Fibroblast of the conjunctiva (primary cell): ENCODE measurements at places on chromosomes 7 and 10.

- DNase-seq: no peak
Measured at GRCh38 chr10:129627442-129627841, 160.4 kb downstream of the MGMT start.

GRCh38 chr7:40402661-40403060, 267.9 kb downstream of the SUGCT start:
- no peak for DNase-seq

DNA sequence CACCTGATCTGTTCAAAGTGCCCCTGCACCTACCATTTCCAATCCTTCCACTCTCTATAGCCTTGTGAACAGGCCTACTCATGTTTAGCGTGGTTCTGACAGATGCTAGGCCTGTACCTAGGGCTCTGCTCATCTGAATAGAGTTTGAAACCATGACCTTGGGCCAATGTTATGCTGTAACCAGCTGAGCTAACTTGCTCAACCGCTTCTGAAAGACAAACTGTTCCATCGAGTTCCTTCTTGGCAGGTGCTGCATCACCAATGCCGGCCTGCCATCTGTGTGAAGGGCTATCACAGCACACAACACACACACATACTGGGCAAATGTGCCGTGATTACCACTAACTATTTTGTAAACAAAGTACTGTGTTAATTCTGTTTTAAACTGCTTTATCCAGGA, 419.0 kb upstream of the GALNT17 start:
- no peak for DNase-seq

- DNase-seq: no peak
Measured at GRCh38 chr10:117476716-117477115, 65.8 kb upstream of the EMX2 start.

- DNase-seq: peak; percentile 24
Measured at GRCh38 chr7:76220185-76221057, 18.7 kb downstream of the SRRM3 start.

GRCh38 chr10:43314626-43315495, 48.0 kb upstream of the RASGEF1A start:
- DNase-seq: no peak

GRCh38 chr7:30266686-30267085, 17.7 kb upstream of the ZNRF2 start:
- no peak for DNase-seq

GRCh38 chr10:34290412-34291081, 524.5 kb downstream of the PARD3 start:
- DNase-seq: no peak

DNA sequence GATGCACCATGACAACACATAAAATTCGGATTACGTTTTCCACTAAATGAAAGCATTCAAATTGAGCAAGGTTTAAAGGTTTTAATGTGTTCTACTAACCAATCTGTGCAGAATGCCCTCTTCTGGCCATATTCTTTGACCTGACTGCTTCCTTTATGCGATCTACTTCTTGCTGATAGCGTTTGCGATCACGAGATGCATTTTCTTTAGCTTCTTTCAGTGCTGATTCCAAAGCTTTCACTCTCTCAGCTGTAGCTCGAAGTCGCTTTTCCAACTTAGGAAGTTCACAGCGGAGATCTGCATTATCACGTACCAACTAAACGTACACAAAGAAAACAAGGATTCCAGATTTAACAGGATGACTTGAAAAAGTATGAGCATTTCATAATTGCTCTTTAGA, 39.2 kb downstream of the KIF5B start:
- DNase-seq: no peak

DNA sequence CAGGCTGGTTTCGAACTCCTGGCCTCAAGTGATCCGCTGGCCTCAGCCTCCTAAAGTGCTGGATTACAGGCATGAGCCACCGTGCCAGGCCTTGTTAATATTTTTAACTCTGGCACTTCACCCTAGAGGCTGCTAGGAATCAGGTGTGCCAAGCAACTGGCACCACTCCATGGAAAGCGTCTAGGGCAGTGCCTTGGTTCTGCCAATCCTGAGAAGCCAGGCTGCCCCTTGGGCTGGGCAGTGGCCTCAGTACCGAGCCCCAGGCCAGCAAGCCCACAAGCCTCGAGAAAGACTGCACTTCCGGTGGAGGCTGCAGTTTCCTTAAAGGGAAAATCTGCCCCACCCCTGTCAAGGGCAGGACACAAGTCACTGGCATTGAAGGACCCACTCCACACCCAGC, 11.3 kb downstream of the ALKBH4 start:
- DNase-seq: no peak

DNA sequence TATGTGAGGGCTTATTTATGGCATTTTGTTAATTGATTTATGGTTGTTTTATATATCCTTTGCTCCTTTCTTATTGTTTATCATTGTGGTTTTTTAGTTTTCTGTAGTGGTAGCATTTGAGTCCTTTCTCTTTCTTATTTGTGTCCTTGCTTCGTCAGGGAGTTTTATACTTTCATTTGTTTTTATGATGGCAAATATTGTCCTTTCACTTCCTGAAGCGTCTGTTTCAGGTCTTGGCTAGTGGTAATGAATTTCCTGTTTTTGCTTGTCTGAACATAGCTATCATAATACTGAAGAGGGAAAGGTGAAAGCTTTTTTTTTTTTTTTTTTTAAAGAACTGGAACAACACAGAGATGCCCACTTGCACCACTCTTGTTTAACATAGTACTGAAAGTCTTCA, 228.2 kb downstream of the ATRNL1 start:
- DNase-seq: no peak

DNA sequence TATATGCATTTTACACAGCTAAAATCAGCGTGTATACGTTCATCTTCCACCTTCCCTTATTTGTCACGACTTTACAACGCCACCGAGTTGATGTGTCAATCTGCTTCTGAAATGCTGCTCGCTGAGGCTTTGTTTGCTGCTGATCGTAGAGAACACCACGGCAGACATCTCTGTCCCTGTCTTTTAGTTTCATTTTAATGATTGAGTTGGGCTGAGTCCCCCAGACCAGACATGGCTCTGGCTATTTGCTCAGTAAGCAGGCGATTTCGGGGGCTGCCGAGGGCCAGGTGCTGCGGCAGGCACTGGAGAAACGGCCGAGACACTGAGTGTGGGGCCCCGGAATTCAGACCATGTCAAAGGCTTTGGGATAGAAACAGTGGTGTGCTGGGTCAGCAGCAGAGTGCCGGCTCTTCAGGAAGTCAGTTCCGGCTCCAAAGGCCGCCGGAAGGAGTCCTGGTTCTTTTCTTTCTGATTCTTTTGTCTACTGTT, 5.0 kb downstream of the LRRC27 start:
- DNase-seq: no peak

GRCh38 chr7:105806592-105807447, 69.6 kb downstream of the ATXN7L1 start:
- DNase-seq: no peak

DNA sequence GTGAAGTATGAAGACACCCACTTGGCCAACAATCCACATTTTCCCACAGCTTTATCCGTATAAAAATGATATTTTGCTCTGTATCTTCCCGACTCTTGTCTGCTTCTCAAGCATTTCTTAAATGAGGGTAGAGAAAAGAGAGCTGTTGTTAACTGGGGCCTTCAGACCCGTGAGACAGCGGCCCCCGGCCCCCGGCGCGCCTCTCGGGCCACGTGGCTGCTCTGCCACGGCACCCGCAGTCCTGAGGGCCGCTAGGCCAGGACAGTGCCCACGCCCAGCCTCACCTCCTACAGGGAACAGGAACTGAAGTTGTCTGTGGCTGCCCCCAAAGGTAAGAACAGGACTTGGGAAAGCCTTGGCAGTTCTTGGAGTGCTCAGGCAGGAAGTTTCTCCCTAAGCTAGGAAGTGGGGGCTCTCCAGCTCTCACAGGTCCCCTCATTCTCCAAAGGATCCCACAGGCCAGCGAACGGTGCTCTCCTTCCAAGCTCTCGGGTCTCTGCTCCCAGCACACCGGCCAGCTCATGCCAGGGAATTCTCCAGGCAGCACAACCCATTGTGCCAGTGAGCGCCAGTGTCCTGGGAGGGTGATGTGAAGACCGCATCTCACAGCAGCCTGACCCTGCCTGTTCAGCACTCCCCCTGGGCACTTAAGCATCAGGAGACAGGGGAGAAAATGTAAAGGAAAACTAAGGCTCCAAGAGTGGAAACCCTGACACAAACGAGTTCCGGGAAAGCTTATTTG, 230.3 kb upstream of the PFKP start:
- DNase-seq: no peak

- no peak for DNase-seq
Measured at GRCh38 chr10:63716016-63716580, 194.9 kb downstream of the REEP3 start.

DNA sequence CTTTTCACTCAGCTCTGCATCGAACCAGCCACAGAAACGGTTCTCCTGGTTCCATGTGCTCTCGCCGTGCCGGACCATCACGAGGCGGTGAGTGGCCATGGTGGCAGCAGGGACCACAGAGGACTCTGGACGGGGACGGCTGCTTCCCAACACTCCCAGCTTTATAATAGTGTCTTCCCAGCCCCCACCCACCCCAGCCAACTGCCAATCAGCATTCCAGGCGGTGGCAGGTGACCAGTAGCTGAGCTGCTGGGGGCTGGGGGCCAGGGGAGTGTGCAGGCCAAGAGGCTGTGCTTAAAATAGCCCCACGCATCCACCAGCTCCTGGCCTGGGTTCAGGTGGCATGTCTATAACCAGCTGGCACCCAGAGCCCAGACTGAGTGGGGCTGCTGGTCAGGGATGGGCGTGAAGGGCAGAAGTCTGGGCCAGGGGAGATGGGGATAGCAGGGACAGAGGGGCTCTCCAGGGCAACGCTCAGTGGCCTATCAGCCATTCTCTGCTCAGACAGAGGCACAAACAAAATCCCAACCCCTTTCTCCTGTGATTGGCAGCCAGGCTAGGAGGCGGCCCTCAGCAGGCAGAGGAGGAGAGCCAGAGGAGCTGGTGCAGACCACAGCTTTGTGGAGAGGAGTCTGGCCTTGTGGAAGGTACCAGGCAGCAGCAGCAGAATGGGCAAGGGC, at the start of gene PGAM2:
TSS of gene PGAM2 (minus strand) at position 137 of the 680 bp plus-strand sequence. CDS start at position 99, 38 bp downstream.
- DNase-seq: no peak

- no peak for DNase-seq
Measured at GRCh38 chr7:79386688-79387422, 66.6 kb downstream of the MAGI2 start.
